ENCODE measurements at places on chromosomes 6 and 20.

GRCh38 chr6:157990321-157991066 lies 8.8 kb downstream of the SYNJ2 start:
- no peak for DNase-seq

GRCh38 chr20:2696646-2697045 lies 4.1 kb downstream of the EBF4 start:
- no peak for DNase-seq

- no peak for DNase-seq
These were observed 694.7 kb downstream of the HTR1B start for GRCh38 chr6:76768556-76768955.

- no peak for DNase-seq
These were observed 255.0 kb downstream of the NRN1 start for GRCh38 chr6:5751525-5752390.

GRCh38 chr20:23019403-23019802 lies 15.7 kb upstream of the SSTR4 start:
- DNase-seq, result no peak

- DNase-seq, result no peak
These were observed 82.7 kb downstream of the SAMD3 start for GRCh38 chr6:130140084-130140483.

All from GM13977 (cell line).